MV-4-11 (cell line): ENCODE measurements at places on chromosomes 16 and 17.

GRCh38 chr16:84937196-84938005 lies 73.9 kb downstream of the ZDHHC7 start:
- no peak for DNase-seq

DNA sequence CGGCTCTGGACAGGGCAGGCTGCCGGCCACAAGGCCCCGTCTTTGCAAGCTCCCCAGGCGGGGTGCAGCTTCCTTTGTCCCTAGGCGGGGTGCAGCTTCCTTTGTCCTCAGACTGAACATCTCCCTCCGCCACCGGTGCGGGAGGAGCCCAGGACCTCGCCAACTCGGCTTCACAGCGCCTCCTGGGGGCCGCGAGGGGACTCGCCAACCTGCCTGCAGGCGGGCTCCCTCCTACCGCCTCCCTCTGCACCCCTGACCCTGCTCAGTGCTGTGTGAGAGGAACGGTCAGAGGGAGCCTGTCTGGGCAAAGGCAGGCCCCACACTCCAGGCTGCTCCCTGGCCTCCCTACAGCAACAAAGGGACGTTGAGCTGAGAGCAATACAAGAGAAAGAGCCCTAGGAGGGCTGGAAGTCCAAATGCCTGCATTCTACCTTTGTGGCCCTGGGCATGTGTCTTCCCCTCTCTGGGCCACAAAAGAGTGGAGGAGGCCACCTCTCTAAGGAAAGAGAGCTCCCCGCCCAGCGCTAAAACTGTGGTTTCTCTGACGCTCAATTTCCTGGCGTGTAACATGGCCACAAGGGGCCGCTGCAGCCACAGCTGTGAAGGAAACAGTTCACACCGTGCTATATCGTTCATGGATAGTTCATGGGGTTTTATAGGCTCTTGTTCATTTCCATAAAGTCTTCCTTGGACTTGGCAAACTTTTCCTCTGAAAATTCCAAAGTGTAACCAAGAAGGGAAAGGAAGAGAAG lies 20.9 kb upstream of the KRT19 start:
- DNase-seq = peak; percentile 69

DNA sequence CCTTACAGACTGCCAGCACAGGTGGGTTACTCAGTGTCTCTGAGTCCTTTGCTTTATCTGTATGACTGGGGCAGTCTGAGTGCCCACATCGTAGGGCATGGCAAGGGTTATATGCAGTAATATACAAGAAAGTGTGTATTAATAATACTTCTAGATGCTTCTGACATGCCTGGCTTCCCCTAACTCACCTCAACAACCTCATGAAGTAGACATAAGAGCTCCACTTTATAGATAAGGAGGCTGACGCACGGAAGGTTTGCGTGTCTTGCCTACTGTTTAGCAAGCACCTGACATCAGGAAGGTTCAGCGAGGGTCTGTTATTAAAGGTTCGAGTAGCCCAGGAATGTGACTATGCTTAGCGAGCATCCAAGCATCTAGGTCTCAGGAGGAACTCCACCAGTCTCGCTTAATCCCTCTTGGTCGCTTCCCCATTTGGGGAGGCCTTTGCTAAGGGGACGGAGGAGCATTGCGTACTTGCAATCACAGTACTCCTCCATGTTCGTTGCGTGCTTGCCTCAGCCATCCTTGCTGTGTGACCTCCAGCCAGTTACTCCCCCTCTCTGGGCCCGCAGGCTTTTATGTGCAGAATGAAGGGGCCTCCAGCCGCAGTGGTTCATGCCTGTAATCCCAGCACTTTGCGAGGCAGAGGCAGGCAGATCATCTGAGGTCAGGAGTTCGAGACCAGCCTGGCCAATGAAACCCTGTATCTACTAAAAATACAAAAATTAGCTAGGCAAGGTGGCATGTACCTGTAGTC lies 1.6 kb downstream of the KCNG4 start:
- peak; percentile 66 for DNase-seq

DNA sequence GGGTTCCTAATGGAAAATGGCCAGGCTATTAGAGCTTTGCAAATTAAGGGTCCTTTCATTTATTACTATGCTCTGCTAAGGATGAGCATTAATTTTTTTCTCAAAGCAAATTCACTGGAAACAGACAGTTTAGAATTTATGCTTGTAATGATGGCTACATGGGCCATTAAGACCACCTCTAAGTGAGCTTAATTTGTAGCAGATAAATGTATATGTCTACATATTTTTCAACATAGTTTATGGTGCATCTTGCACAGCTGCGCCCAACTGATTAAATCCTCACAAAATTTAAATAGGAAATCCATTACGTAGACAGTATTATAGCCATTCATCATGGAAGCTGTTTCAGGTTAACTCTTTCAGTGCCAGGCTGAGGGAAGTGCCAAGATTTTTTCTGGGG lies 220.9 kb downstream of the CBLN1 start:
- no peak for DNase-seq

GRCh38 chr16:643050-643368 lies 1.4 kb downstream of the MCRIP2 start:
- DNase-seq = no peak

DNA sequence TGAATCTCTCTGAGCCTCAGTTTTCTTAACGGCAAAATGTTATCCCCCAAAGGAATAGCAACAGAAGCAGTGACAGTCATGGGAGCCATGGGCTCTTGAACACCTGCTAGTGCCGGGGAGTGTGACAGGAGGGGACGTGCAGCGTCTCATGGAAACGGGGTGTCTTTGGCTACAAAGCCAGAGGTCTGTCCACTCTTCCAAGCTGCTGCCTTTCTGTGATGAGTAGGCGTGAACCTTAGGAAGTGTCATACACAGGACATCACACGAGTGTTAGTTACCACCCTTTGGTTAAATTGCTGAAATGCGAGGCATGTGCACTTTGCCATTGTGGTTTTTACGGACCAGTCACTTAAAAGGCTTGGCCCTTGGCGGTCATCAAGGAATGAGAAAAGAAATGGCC lies 93.4 kb downstream of the IRF8 start:
- no peak for DNase-seq

GRCh38 chr16:15690296-15690695 lies 40.3 kb downstream of the NDE1 start:
- no peak for DNase-seq

GRCh38 chr17:77681861-77682260 lies 276.6 kb upstream of the TNRC6C start:
- no peak for DNase-seq

DNA sequence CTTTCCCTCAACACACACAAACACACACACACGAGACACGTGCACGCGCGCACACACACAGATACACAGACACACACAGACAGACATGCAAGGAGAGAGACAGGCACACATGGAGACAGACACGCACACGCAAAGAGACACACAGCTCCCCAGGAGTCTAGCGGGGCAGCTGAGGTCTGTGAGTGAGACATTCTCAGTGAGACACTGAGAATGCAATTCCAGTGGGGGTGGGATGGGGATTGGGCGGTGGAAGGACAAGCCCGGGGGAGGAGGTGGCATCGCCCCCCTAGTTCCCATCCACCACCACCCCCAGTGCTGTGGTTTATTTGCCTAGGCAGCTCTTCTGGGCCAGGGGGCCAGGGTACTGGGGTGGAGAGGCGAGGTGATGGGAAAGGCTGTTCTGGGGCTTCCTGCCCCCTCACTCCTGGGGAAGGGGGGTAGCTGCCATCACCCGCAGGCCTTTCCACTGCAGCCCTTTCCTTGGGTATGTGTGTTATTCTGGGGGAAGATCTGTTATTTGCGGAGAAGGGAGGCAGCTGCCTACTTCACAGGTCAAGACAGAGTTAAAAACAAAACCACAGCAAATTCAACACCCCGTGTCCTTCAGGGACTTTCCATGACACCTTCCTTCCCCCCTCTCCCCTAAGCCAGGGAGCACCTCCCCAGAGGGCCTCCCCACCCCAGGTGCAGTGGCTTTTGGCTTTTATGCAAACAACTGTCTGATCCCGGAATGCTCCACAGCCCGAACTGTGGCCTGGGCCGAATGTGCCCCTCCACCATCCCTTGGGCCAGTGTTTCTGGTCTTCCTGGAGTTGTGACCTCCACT lies 18.0 kb downstream of the GRB7 start:
- no peak for DNase-seq

DNA sequence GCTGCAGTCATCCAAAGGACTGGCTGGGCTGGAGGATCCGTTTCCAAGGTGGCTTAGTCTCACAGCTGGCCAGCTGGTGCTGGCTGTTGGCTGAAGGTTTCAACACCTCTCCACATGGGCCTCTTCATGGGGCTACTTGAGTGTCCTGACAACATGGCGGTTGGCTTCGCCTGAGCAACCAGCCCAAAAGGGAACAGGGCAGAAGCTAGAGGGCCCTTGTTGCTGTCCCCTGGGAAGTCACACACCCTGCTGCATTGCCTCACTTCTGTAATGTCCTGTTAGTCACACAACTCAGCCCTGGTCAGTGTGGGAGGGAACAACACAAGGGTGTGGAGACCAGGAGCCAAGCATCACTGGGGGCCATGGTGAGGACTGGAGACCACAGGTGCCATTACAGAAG lies 36.6 kb downstream of the C16orf78 start:
- DNase-seq = no peak

DNA sequence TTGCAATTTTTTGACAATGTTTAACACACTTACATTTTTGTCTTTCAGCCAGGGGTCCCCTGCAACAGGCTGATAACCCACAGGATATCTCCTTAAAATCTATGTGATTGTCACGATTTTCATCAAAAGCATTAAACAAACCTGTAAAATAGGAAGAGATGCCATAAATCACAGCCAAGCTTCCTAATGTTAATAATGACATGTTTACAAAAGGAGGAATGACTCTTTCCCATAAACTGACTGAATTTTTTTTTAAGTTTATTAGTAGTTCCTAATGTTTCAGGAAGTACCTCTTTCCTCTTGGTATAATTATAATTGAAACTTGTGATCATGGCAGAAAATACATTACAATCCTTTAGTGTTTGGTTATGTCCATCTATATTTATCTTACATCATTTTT lies 119.6 kb downstream of the CA4 start:
- DNase-seq = no peak

DNA sequence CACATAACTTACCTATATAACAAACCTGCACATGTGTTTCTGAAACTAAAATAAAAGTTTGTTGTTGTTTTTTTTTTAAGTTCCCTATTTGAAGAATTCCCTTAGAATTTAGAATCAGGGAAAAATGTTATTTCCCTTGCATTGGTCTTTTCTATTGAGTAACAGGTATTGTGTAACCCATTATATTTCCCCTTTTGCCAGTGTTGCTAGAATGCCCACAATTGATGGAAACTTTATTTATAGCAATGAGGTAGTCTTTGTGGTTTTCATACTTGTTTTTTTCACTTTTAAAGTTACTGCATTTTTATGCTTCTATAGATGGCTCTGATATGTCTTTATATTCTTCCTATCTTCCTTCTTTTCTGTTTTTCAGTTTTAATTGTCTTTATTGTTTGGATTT lies 3.9 kb downstream of the NLRP1 start:
- peak; percentile 90 for DNase-seq

DNA sequence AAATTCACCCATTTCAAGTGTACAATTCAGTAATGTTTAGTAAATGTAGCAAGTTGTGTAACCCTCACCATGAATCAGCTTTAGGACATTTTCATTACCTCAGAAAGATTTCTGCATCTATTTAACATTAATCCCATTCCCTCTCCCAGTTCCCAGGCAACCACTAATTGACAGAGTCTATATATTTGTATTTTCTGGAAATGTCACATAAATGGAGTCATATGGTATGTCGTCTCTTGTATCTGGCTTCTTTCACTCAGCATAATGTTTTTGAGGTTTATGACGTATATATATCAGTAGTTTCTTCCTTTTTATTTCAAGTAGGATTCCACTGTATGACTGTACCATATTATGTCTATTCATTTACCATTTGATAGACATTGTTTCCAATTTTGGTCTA lies 199.8 kb downstream of the CYB561 start:
- no peak for DNase-seq

- peak; percentile 43 for DNase-seq
Measured at GRCh38 chr17:82892899-82893565, 53.2 kb upstream of the ZNF750 start.

GRCh38 chr17:45371414-45372324 lies 54.8 kb upstream of the MAP3K14 start:
- no peak for DNase-seq

DNA sequence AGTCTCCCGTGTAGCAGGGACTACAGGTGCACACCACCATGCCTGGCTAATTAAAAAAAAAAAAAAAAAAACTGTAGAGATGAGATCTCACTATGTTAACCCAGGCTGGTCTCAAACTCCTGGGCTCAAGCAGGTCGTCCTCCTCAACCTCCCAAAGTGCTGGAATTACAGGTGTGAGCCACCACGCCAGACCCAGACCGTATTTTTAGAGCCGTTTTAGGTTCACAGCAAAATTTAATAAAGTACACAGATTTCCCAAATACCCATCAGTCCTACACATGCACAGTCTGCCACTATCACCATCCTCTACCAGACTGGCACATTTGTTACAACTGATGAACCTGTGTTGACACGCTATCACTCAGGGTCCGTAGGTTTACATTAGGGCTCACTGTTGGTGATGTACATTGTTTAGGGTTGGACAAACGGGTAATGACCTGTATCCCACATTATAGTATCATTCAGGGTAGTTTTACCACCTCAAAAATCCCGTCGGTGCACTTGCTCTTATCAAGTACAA lies 10.4 kb downstream of the HS3ST3B1 start:
- DNase-seq = no peak

GRCh38 chr17:7811251-7811650 lies 22.8 kb upstream of the KDM6B start:
- no peak for DNase-seq

- DNase-seq = no peak
Measured at GRCh38 chr16:75695708-75696107, 5.6 kb downstream of the DUXB start.
